ENCODE measurements at places on chromosomes 3 and 15. TPM values are rescaled to one million over a fixed set of nuclear protein-coding genes. Genes with fewer than 3 reads are reported as not detected.

FGF7 gene
- 2.1 TPM for total RNA-seq

SPSB4 gene
- total RNA-seq = 0.47 TPM

NSUN3 gene
- total RNA-seq = 11.1 TPM

GRCh38 chr3:197586181-197586580 is 30.4 kb upstream of the BDH1 start:
- H3K4me3 ChIP-seq = no peak overlapping the region
- H3K4me1 ChIP-seq = no peaks in the 10 kb centered on the region
- no peaks in the 10 kb centered on the region for H3K27me3 ChIP-seq
- DNase-seq = no peak
- H3K36me3 ChIP-seq = no peaks in the 10 kb centered on the region
- H3K27ac ChIP-seq = no peak overlapping the region

- no peaks in the 10 kb centered on the region for H3K4me1 ChIP-seq
- no peak overlapping the region for H3K27ac ChIP-seq
- H3K36me3 ChIP-seq = no peaks in the 10 kb centered on the region
- no peaks in the 10 kb centered on the region for H3K27me3 ChIP-seq
Observed at GRCh38 chr3:111485086-111485485, 56.9 kb upstream of the CD96 start.

DNA sequence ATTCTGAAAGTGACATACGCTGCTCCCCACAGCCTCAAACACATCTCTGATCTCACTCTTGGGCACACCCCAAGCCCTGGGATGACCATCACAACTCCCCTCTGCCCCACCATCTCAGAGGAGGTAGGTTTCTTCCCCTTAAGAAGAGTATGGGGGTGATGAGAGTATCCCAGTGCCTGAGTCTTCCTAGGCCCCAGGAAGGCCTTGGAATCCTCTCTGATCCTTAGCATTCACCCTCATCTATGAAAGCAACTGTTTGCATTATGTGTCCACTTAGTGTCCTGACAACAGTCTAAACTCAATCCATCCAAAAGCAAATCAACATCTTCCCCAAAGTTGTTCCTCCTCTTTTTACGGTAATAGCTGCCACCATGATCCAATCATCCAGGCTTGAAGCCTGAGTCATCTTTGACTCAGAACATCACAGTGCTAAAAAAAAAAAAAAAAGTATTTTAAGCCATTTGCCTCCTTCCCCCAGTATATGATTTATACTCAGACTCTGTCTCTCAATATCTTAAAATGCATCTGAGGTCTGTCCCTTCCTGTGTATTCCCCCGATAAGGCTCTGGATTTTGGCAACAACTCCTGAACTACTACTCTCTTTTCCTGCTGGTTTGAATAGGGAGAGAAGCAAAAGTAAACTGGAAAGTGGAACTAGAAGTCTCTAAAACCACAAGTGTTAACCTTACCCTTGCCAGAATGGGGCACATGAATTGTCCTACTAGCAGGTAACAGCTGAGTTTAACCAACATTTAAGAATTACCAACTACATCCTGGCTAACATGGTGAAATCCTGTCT is 22.5 kb downstream of the POPDC2 start:
- no peak for DNase-seq
- H3K27ac ChIP-seq = peak overlapping the region; percentile 82
- H3K4me3 ChIP-seq = no peak overlapping the region
- no peaks in the 10 kb centered on the region for H3K4me1 ChIP-seq

DNA sequence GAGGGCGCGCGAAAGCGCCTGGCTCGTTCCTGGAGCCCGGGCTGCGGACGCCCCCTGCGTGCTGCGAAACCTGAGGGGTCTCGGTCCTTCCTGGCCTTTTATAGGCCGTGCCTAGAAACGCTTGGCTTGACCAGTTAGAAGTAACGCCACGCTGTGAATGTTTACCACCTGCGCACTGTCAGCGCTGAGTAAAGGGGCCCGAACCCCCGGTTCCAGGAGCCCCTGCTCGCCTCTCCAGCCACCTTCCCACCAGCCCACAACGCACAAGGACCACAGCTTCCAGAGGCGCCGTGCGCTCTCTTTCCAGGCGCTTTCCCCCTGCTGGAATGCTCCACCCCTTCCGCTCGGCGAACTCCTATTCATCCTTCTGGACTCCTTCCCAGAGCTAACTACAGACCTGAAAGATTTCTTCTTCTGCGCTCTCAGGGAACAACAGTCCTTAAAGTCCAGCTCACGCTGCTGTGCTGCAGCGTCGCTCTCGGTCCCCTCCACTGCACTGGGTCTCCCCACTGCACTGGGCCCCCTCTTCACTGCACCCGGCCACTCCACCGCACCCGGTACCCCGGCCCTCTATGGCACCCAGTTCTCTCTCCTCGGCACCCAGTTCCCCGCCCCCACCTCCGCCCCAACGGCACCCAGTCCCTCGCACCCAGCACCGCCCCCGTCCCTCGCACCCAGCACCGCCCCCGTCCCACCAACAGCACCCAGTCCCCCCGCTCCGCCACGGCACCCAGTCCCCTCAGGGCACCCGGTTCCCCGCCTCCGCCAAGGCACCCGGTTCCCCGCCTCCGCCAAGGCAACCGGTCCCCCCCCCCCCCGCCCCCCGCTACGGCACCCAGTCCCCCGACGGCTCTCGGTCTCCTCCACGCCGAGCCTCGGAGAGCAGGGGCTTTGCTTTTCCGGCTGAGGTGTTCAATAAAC is 69.8 kb downstream of the SQOR start:
- H3K27ac ChIP-seq = no peak overlapping the region
- peaks cover 12% of the 10 kb centered on the region for H3K27me3 ChIP-seq
- peak overlapping the region; percentile 49 for H3K4me3 ChIP-seq
- H3K36me3 ChIP-seq = no peaks in the 10 kb centered on the region

DNA sequence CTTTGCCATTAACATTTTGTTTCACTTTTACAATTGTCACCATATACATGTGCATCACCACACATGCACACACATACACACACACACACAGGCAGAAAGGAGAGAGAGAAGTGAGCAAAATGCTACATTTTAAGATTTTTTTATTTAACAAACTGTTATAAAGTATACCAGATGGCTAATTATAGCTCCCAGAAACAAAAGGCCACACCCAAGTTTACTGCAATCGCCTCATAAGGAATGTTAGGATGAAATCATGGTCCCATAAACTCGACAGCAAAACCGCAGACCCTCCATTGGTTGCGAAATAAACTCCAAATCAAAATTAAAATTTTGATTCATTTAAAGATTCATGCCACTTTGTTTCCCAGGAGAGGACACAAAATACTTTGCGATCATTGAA is 16.1 kb upstream of the C15orf61 start:
- no peaks in the 10 kb centered on the region for H3K36me3 ChIP-seq
- no peaks in the 10 kb centered on the region for H3K4me1 ChIP-seq
- no peak overlapping the region for H3K4me3 ChIP-seq
- DNase-seq = no peak
- H3K27ac ChIP-seq = no peak overlapping the region
